AG08395 (cell line): ENCODE measurements at places on chromosomes 2 and 18.
A peak's percentile ranks its signal among the peaks of the same experiment; 100 is the strongest.

GRCh38 chr2:27809761-27810241 lies 38.3 kb downstream of the MRPL33 start:
- DNase-seq = peak; percentile 55

- no peak for DNase-seq
These were observed 552.0 kb downstream of the IRS1 start for GRCh38 chr2:226247289-226248275.

DNA sequence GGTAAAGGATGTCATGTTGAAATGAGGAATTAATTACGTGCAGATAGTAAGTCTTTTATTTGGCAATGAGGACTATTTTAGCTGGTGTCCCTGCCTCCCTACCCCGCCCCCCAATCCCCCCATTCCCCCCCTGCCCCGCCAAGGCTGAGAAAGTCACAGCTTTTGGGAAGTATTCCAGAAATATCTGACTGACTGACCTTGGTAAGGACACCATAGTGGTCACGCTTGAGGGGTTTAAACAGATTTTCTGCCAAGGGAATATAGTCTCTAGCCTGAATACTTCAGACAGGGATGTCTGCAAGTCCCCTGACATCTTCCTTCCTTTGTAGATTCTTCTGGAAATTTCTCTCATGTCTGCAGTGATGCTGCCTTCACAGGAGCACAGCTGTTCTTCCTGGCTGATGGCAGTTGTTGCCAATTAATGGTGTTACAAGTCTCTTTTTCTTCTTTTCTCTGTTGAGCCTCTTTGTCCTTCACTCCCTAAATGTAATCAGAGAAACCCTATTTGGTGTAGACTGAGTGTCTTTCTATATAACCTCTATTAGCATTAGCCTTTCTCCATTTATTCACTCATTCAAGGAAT lies 53.7 kb upstream of the MGAT5 start:
- DNase-seq = no peak

GRCh38 chr2:69493268-69493667 lies 56.0 kb upstream of the NFU1 start:
- DNase-seq = no peak

GRCh38 chr2:55033076-55033742 lies 17.0 kb downstream of the RTN4 start:
- DNase-seq = no peak

DNA sequence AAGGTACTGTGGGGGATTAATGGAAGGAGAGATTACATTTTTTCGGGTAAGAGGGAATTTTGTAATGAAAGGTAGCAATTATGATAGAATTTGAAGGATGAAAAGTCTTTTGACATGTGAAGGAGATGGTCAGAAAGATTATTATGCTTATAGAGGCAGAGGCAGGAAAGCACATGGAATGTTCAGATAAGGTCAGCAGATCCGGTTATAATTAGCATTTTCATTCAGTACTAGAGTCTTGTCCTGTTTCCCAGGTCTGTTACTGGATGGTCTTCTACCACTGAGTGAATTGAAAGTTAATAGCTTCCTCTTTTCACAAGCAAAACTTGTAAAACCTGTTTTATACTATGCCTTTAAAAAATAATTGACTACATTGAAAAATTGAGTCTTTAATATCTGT lies 116.9 kb downstream of the PHLPP1 start:
- DNase-seq = no peak

DNA sequence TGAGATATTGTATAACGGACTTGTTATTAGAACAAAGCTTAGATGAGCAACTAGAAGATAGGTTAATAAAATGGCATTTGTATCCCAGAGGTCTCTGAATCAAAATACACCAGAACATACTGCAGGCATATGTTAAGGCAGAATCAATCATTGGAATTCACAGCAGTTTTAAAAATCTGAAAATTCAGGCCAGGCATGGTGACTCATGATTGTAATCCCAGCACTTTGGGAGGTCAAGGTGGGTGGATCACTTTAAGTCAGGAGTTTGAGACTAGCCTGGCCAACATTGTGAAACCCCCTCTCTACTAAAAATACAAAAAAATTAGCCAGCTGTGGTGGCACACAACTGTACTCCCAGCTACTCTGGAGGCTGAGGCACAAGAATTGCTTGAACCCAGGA lies 405.2 kb downstream of the ZEB2 start:
- no peak for DNase-seq

GRCh38 chr2:226875438-226876225 lies 39.8 kb downstream of the RHBDD1 start:
- DNase-seq = no peak

- DNase-seq = no peak
These were observed 55.7 kb downstream of the ITSN2 start for GRCh38 chr2:24304631-24305030.

DNA sequence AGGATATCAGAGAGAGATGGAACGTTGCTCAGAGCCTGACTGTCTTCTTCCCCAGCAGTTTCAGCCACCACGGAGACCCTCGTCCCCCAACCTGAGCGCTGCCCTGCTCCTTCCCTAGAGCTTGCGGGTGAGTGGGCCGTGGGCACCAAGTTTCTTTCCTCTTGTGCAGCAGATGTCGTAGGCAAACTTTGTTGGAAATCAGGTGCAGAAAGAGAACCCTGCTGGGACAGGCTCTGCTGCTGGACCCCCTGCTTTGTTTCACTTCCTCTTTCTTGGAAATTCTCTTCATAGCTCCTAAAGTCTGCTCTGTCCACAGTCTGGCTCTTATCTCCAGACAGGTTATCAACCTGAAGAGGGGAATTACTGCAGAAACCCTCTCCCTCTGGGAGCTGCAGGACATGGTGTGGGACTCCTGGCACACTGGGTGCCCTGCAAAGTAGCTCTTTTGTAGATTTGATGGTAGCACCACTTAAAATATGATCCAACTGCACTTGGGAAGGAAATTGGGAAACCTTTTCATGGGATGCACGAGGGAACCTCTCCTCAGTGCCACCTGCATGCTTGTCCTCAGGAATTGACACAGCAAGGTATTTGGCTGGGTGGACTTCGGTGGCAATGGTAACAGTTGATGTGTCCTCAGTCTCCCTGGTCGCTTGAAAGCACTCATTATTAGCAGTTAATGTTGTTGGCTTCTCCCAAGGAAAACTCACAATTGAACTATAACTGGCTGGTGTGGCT lies 92.2 kb downstream of the ALPK2 start:
- DNase-seq = no peak

- DNase-seq = no peak
These were observed 36.2 kb upstream of the YES1 start for GRCh38 chr18:848062-848861.

GRCh38 chr2:108396845-108397244 lies 19.1 kb downstream of the SULT1C4 start:
- no peak for DNase-seq

DNA sequence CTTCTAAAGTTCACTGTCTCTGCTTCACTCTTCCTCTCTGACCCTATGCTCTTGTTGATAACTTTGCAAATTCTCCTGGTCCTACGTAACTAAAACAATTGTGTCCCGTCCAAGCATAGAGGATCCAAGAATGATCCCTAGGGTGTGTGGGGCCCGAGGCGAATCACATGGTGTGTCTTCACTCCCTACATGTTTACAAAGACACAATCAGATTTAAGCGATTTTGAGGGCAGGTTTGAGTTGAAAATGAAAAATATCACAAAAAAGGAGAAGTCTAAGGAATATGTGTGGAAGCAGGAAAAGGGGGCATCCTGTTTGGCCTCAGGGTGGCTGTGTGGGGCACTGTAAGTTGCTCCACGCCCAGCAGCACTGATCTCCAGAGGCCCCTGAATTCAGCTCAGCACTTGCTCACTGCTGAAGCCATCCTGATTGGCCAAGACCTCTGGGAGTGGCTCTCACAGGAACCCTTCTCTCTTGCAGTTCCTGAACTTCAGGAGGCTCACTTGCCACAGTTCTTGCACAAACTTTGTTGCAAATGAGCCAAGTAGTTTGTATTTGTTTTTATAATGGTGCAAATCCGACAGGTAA lies 363.6 kb downstream of the ZNF521 start:
- DNase-seq = no peak

GRCh38 chr2:219961947-219962498 lies 334.6 kb downstream of the SLC4A3 start:
- DNase-seq = no peak

DNA sequence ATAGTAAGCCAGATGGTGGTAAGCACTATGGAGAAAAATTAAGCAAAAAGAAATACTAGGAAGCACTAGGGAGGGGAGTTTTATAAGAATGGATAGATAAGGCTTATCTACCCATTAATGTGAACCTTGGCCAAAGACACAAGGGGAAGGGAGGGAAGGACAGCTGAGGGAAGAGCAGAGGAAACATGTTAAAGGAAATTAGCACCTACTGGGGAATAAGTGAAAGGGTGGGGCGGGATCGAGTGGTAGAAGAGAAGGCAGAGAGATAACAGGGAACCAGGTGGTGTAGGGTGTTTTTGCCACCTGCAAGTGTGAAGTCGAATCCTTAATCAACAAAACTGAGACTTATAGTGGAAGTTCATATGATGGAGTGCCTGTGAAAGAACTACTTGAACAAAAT lies 1.7 kb downstream of the UNC80 start:
- DNase-seq = no peak

DNA sequence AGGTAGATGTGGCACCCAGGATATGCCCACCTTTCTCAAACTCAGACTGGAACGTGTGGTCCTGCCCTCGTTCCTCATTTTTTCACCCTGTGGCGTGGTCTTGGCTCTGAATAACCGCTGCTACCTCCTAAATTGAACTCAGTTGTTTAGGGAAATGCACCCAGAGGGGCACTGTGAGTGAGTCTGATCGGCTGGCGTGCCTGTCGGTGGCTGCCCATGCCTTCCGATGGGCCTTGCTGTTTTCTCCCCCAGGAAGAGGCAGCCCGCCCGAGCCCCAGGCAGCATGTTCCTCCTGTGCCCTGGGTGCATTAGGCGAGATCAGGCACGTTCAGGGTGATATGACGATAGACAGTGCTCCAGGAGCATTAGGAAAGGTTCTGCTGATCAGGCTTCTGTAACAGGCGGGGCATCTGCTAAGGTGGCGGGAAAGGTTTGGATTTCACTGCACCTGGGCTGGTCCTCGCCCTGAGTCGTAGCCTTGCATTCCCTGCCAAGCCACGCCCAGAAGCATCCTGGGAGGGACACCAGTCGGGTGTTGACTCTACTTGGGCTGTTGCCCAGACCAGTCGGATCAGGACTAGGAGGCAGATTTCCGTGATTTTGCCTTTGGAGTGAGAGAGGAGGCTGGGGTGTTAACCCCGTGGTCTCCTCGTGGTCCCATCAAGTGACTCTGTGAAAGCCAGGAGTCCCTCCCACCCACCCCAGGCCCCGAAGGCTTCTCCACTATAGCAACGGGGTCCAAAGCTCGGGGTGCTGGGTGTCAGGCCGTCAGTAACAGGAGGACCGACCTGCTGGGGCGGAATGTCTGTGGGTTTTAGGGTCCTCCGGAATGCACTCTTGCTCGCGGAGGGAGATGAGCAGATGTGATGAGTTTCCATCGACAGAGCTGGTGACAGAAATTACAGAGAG lies 75.1 kb downstream of the SH3BP4 start:
- peak; percentile 65 for DNase-seq

GRCh38 chr2:88614497-88615157 lies 12.6 kb downstream of the EIF2AK3 start:
- DNase-seq = no peak

DNA sequence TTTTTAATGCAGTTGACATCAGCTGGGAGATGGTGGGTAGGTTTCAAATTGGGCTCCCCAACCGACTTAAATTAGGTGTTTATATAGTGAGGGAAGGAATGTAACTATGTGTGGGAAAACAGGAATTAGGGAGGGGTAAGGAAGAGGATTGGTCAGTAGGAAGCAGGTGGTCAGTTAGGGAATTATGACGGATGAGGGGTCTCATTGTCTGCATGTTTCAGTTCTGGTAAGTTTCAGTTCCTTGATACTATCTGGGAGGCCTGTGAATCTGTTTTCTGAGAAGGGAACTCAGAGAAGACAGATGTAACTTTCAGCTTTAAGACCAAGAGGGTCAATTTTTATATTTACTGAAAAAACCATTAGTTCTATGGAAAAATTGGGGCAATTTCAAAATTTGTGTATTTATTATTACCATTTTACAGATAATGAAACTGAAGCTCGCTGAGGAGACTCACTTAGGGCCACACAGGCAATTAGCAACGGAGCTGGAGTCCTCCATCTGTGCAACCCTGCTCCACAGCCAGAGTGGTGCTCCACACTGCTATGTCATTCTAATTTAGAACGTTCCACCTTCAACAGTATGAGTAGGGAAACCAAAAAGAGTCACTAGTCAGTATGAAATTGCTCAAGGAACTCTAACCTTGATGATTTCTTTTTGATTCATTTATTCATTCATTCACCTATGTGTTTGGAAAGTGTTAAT lies 36.0 kb upstream of the CCDC195 start:
- no peak for DNase-seq

DNA sequence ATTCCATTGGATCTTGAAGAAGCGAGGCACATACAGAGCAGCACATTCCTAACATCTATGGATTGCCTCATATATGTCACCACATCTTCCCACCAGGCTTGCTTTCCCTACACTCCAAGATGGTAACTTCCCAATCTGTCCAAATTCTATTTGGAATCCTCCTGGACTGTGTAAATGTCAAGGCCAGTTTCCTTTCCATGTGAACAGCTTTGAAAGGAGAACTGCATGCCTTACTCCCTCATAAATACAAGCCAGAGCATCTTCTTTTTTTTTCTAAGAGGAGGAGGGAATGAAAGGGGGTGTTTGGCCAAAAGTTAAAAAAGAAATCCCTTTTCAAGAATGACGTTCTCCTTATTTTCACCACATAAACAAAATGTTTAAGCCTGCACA lies 103.8 kb upstream of the OSR1 start:
- DNase-seq = no peak

- DNase-seq = peak; percentile 52
These were observed 88.0 kb downstream of the LTBP1 start for GRCh38 chr2:33034784-33035183.

- DNase-seq = no peak
These were observed 2.2 kb upstream of the DSC2 start for GRCh38 chr18:31104444-31104843.

- no peak for DNase-seq
These were observed 7.4 kb upstream of the DGKD start for GRCh38 chr2:233346930-233347329.

DNA sequence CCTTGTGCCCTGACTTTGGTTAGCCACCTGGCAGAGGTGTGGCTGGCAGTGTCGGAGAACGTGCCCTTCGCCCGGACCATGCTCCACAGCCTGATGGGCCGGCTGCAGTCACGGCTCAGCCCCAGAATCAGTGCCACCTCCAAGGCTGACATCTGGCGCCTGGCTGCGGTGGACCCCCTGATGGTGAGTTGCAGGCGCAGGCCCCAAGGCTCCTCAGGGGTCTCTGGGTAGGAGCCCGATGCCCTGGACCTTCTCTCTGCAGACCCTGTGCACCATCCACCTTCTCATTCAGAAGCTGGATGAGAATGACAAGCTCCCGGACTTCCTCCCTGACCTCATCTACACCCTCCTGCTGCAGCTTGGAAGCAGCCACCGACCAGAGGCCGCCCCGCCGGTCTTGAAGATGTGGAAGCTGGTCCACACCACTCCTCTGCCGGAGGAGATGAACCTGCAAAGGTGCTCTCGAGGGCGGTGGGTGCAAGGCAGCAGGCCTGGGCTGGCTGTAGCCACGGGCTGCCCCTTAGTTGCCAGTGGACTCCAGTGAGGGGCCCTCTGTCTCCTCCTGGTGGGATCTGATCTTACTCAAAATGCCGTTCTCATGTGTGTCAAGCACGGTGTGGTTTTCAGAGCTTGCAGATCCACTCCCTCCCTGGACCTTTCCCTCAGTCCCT lies 32.1 kb downstream of the HJURP start:
- DNase-seq = no peak
